ENCODE measurements at places on chromosomes 1 and 21. TPM values are rescaled to one million over a fixed set of nuclear protein-coding genes. Genes with fewer than 3 reads are reported as not detected.

- DNase-seq: no peak
Observed at GRCh38 chr1:234926559-234927311, 201.9 kb downstream of the TOMM20 start.

- DNase-seq: no peak
Observed at GRCh38 chr1:20466273-20466672, 19.7 kb downstream of the CAMK2N1 start.

GRCh38 chr1:54421101-54421504 is 14.9 kb upstream of the SSBP3 start:
- DNase-seq: no peak

- DNase-seq: no peak
Observed at GRCh38 chr1:161884475-161884874, 118.4 kb downstream of the ATF6 start.

GRCh38 chr1:191739544-191739943 is 418.7 kb upstream of the RGS18 start:
- no peak for DNase-seq

GRCh38 chr1:203185061-203185461 is 1.4 kb downstream of the CHI3L1 start:
- DNase-seq: no peak

- no peak for DNase-seq
Observed at GRCh38 chr1:116036255-116036654, 59.9 kb downstream of the SLC22A15 start.

Gene ZYG11A
- 0.08 TPM for total RNA-seq

Gene F5
- total RNA-seq: 149 TPM

All from activated T-cell treated with anti-CD3 and anti-CD28 coated beads, Interleukin-2, amount 50 U/mL, for 4 hours (primary cell).